ENCODE measurements at places on chromosomes 11 and 22.
A peak's percentile ranks its signal among the peaks of the same experiment; 100 is the strongest.

- no peak for DNase-seq
Observed at GRCh38 chr11:69437001-69437875, 44.2 kb upstream of the LINC01488 start.

GRCh38 chr11:114060392-114061047, 1.0 kb downstream of the ZBTB16 start:
- DNase-seq = no peak

DNA sequence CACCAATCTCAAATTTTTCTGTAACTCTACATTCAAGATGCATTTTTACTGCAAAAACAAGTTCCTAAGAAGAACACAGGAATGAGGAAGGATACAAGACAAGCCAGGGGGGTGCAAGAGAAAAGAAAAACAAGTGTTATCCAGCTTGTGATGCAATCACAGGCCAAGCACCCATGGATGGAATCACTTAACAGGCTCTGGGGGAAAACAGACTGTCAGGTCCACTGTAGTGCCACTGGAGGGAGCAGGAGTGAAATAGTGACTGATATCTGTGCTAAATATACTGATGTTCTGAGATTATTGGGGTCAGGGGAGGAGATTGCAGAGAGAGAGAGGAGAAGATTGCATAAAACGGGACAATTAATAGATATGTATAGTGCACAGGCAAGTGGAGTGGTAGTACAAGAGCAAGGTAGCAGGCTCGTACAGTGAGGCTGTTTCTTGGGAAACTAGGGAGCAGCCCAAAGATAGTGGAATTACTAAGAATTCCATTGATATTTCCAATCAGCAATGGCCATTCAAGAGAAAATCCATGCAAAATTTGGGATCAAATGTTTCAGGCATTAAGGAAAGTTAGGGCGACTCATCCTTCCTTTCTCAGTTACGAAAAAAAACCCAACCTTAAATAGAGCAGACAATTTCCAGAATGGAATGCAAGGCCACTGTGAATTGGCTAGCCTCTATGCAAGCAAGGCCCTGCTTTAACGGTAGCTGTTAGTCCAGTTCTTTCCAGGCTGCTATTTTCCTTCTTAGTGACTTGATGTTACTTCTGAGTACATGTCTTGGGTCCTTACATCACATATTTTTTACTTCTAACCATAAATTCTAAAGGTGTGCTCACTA, 52.2 kb upstream of the CEP126 start:
- DNase-seq = peak; percentile 8

GRCh38 chr11:65492637-65493366, 6.0 kb upstream of the MALAT1 start:
- peak; percentile 76 for DNase-seq

GRCh38 chr11:94638301-94638901, 71.2 kb downstream of the PIWIL4 start:
- DNase-seq = no peak

DNA sequence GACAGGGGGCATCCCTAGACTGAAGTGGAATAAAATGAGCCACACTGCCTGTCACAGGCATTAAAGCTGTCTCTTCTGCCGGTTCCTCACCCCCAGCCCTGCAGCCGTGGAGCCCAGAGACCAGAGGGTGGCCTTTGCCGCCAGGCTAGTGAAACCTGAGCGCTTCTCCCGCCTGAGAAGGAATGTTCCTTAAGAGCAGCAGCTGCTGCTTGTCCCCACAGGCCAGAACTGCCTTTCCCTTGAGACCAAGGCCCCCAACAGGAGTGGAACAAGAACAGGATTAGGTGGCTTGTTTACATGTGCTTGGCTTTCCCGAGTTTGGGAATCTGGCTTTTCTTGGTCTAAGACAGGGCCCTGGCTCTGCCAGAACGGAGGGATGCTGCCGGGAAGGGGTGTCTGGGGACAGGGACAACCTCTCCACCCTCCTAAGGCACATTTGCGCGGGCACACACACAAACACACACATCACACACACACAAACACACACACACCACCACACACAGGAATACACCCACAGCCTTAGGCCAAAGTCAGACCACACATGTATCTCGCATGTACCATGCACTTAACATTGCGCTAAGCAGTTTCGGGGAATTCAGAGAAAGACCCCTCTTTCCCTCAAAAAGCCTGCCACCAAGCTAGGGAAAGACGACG, 91.8 kb downstream of the FEZ1 start:
- DNase-seq = no peak

DNA sequence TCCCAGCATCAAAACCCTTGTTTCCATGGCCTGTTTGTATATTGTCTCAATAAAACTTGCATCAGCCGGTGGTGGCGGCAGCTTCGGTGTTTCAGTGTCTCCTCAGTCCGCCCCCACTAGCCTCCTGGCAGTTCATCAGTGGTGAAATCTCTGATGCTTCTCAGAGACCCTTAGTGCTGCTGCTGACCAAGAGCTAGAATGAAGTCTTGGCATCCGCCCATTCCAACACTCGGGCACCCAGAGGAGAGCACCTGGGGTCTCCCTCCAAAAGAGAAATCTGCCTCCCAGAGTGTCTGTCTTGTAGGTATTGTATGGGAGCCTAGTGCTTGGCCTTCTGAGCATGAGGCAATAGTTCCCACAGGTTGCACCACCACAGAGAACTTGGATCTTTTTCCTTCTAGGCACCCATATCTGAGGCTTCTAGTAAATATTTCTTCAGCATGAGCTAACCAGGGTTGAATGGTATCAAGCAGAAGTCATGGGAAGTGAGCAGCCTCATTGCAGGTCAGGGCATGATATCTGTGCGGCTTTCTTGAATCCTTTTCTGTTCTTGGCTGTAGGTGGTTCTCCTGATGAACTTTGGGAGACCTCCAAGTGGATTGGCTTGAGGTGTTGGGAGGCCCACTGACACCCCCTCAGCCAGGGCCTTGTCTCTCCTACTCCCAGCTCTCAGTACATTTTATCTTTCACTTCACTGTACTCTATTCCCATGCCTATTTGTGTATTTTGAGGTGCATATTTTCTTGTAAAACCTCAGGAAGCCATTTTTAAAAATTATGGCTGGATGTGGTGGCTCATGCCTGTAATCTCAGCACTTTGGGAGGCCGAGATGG, 13.2 kb upstream of the AIFM3 start:
- no peak for DNase-seq

GRCh38 chr11:116427337-116427902, 345.4 kb downstream of the BUD13 start:
- DNase-seq = no peak

DNA sequence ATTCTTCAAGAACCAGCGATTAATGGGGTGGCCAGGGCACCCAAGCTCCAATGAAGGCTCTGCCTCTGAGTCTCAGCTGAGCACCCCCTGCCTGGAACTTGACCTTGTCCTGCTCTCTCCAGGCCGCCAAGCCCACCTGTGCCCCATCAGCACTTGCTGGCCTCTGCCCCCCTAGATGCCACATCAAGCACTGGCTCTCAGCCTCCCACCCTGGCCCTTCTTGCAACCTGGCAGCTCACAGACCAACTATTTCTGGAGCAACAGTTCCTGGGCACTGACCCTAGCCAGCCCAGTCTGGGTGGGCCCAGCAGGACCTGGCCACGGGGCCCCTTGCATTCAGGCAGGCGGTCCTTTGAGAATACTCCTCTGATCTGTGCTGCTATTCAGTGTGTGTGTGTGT, 98.8 kb upstream of the PITPNB start:
- DNase-seq = no peak
